Activated CD4-positive, alpha-beta T cell treated with anti-CD3 and anti-CD28 coated beads, Interleukin-2, Interleukin-4, amounts not matched to agents 100 ng/mL and 50 ng/mL, durations not matched to agents 16 hours and 8 hours (primary cell): ENCODE measurements at places on chromosomes 13 and 19.

DNA sequence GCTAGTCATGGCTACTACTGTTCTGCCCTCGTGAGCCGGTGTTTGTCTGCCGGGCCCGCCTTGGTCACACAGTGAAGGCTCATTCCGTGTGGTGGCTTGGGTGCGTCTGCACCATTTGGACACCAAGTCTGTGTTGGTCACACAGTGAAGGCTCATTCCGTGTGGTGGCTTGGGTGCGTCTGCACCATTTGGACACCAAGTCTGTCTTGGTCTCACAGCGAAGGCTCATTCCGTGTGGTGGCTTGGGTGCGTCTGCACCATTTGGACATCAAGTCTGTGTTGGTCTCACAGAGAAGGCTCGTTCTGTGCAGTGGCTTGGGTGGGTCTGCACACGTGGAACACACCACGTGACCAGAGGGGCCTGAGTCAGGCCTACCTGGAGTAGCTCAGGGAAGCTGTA is 29.0 kb upstream of the DCUN1D2 start:
- DNase-seq, result no peak

- peak; percentile 45 for DNase-seq
Measured at GRCh38 chr19:19115954-19116353, 22.3 kb downstream of the TMEM161A start.

DNA sequence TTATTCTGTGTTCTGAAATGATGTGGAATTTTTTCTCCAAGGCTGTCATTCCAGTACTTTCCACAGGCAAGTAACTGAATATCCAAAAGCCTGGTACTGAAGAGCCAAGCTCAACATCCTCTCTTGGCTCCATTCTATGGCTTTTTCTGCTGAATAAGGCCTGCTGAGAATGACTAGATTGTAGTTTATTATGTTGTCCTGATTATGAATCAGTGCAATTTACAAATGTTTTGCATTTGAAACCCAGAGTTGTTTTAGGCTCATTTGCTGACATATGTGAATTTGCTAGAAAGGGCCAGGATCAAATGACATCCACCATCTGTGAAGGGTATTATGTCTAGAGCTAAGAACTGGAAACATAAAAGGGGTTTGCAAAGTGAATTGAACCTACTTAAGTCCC is 596.6 kb downstream of the KCTD12 start:
- DNase-seq, result no peak

DNA sequence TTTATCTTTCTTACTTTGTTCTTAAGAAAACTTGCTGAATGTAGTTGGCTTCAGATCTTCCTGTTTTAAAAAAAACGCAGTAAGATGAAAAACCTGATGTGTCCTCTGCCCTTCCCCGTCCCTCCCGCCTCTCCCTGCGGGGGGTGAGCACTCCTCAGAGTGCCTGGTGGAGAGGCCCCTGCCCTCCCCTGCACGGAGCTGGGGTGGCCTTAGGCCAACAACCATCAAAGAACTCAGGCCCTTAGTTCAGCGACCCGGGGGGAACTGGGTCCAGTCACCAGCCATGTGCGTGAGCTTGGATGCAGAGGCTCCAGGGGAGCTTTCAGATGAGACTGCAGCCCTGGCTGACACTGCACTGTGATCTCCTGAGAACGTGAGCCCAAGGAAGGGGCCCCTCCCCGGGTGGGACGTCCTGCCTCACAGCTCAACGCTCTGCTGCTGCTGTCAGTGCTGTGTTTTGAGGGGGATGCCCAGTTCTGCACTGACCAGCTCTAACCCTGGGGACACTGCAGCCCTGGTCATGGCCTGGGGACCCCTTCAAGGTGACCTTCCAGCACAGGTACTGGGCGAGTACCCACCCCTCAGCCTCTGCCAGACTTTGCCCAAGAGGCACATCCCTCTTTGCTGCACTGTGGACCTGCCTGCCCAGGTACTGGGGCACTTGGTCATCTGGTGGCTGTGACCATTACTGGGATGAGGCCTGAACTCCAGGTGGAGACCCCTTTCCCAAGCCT is 42.7 kb downstream of the ANKRD10 start:
- DNase-seq, result no peak

GRCh38 chr19:3536429-3537100 is 2.4 kb upstream of the TEKTIP1 start:
- DNase-seq, result no peak
